Esophagus squamous epithelium (tissue), 5 donors: ENCODE measurements at places on chromosomes 7 and 10.

GRCh38 chr7:113267885-113268284, 149.5 kb upstream of the SMIM30 start:
- DNase-seq, result no peak

DNA sequence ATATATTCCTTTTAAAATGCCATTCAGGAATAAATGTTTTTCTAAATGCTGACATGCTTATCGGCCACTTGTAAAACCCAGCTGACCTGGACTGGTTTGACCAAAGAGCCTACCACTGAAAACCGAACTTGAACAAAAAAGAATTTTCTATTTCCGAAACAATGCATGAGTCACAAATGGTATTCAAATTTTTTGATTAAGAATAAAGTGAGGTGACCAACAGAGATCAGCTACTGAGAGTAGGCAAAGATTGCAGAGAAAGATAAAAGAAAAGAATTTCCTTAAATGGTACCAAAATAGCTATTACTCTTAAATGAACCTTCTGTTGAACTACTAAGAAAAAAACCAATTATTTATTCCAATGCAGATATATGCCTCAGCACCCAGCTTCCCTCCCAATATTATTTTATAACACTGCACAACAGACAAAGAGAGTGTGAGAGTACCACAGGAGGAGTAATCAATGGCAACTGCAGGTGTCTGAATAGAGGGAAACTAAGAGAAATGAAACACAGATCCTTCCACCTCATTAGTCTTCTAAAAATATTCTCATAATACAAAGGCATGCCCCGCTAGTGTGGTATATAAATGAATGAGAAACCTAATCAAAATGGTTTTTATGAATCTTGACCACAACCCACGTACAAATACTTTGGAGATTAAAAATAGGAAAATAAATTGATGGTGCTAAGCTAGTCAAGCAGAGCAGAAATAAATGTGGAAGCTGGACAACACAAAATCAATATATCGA, 20.1 kb downstream of the OSBPL3 start:
- no peak for DNase-seq

DNA sequence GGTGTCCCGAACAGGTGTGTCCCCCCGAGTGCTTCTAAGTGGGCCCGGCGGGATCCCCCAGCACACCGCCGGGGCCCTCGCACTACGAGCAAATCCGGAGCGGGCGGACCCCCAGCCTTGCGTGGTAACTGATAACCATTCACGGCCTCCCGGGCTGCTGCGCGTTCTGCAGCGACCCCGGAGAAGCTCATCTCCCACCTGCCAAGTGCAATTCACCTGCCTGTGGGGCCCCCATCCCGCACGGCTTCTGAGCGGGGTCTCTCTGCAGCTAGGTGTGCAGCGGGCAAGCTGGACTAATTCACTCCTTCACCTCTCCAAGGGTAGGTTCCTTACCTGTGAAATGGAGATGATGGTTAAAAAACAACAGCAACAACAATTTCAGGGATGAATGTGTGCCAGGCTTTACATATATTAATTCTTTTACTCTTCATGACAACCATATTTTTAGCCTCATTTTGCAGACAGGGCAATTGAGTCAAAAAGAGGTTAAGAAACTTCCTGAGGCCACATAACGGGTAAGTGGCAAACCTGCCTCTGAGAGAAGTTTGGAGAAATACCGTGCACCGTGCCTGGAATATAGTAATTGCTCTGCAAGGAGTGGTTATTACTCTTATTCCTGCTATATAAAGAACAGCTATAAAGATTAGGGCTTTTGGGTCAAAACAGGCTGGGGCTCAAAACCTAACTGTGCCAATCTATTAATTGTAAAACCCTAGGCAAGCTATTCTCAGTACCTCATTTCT, 652 bp upstream of the PODXL start:
- no peak for DNase-seq

DNA sequence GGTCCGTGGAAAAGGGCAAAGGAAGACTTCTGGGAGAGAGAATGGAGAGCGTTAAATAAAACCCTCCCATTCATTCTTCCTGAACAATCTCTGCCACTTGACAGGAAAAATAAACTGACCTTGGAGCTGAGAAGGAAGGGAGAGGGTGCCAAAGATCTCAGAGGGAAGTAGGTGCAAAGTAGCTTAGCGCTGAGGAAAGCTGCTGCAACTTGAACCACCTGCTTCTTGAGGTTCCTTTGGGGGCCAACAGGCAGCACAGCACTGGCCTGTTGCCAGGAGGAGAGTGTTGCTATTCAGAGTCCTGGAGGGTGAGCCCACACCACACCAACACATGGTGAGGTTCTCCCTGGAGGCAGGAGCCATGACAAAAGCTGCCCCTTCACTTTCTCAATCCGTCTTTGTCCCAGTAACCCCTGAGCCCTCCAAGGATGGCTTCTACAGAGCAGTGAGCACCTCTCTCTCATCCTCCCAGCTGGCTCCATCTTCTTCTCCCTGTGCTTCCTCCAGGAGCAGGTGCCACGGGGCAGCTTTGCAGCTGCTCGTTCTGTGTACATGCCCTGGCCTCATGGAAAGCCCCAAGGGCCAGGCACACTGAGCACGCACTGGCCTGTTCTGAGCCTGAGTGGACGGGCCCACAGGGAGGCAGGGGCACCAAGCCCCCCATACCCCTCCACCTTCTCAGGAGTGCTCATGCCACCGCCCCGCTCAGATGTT, 101.3 kb downstream of the STRA8 start:
- no peak for DNase-seq

DNA sequence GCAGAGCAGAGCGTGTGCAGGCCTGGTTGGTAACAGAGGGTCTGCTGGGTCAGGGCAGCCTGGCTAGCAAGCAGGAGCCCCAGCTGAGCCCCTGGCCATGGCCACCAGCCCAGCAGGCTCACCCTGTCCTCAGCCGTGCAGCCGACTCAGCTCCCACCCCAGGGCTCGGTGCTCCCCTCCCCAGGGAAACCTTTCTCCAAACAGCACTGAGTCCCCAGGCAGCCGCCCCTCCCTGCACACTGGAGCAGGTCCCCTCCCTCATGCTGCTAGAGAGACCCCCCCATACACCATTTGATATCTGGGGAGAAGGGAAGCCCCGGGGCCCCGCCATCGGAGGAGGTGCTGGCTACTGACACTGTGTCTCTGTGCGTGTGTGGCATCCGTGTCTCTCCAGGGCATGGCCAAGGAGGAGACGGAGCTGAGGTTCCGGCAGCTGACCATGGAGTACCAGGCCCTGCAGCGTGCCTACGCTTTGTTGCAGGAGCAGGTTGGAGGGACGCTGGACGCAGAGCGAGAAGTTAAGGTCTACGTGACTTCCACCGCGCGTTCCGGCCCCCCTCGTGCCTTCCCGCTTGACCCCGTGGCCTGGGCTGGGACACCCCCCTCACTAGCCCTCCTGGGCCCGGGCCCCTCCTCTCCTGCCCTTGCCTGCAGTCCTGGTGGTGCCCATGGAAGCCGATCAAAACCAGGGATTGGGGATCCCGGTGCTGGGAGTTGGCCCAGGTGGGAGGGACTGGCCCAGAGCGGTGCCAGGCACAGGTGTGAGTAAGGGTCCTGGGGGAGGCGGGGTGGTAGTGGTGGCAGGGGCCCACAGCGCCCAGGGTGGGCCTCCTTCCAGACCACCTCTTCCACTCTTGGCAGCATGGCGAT, 45.0 kb upstream of the DPYSL4 start:
- DNase-seq, result no peak

- DNase-seq, result no peak
These were observed 673 bp downstream of the NDUFB8 start for GRCh38 chr10:100528921-100529474.

GRCh38 chr10:103888113-103888841, 29.7 kb downstream of the STN1 start:
- no peak for DNase-seq

GRCh38 chr7:30225863-30226613, 58.4 kb upstream of the ZNRF2 start:
- DNase-seq, result peak; percentile 7

DNA sequence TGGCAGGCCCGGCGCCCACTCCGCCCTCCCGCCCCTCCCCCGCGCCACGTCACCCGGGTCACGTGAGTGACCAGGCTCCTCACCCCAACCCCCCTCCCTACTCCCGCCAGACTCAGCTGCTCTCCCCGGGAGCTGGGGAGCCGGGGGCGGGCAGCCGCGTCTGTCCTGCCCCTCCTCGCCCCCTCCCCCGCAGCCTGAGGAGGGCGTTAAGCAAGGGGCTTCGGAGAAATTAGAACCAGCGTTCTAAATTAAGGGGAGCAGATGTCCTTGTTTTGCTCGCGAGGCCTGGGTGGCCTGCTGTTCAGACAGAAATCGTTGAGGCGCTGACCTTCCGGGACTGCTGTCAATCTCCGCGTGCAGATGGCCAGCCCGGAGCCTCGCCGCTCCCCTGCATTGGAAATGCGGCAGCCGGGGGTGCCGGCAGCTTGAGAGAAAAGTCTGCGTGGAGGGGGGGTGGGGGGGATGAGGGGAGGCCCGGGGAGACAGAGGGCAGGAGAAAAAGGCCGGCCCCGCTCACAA, 102.2 kb upstream of the ZNF438 start:
- DNase-seq, result no peak

- DNase-seq, result no peak
These were observed 202.8 kb upstream of the DKK1 start for GRCh38 chr10:52111101-52111891.

GRCh38 chr10:21265622-21266021, 259.9 kb downstream of the SKIDA1 start:
- DNase-seq, result no peak

DNA sequence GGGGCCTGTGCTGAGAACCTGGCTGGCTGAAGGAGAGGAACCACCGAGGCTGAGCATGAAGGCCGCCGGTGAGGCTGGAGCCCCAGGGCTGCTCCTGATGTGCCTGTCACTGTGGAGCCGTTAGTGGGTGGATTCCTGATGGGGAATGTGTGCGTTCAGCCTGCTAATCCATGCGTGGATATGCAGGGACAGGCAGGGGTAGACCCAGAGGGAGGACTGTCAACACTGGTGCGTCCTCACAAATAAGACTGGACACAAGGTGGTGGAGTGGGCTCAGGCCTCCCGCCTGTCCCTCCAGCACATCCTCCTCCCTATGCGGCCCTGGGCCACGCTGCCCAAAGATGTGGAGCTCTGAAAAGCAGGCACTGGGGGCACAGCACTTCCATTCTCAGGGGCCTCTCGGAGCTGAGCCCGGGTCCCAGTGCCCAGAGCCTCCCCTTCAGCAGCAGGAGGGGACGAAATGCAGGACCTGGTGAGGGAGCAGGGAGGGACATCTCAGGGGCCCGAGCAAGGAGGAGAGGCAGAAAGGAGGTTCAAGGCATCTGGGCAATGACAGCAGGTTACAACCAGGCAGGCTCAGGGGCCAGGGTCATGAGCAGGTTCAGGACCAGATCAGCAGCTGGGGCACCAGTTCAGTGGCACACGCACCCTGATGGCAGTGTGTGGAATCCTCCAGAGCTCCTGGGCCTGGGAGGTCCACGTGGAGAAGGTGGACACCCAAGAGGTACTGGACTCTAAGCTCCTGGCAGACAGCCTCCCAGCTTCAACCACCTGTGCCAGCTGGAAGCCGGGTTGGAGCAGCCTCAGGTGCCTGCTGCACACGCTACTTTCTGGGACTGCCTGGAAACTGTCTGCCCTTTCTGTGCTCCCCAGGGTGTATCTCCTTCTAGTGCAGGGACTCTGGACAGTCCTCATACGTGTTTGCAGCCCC, 33.5 kb upstream of the ANTXRL start:
- no peak for DNase-seq

- DNase-seq, result no peak
These were observed 47.6 kb downstream of the TSPAN15 start for GRCh38 chr10:69498711-69499471.

- no peak for DNase-seq
These were observed 10.1 kb downstream of the HACD1 start for GRCh38 chr10:17607060-17607459.

DNA sequence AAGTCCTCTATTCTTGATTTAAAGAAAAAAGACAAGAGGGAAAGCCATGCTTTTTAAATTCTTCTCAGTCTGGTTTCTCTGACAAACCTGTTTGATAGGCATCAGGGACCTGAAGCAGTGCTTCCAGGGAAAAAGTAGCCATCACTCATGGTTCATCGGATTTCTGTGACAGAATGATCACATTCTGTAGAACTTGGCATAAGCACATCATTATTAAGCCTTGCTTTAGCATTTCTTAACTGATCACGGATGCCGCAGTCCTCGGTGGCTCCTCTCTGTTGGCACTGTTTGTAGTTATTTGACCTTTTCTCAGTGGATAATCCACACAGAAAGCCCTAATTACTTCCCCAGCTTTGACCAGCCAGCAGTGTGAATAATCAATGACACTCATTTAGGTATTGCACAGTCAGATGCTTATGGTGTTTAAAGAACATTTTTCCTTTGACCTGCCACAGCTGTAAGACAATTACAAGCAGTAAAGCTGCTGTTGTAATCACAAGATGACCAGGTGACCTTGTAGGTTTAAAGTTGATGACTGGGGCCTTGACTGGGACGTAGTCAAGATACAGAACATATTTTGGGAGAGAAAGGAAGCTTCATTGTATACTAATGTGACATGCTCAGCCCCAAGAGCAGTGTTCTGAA, 64.4 kb upstream of the SKAP2 start:
- no peak for DNase-seq
